ENCODE measurements at places on chromosomes 11 and 22.

- no peak for DNase-seq
Observed at GRCh38 chr22:46675938-46676337, 55.8 kb downstream of the GRAMD4 start.

- peak; percentile 67 for DNase-seq
Observed at GRCh38 chr22:27207907-27208306, 550.5 kb downstream of the MIAT start.

DNA sequence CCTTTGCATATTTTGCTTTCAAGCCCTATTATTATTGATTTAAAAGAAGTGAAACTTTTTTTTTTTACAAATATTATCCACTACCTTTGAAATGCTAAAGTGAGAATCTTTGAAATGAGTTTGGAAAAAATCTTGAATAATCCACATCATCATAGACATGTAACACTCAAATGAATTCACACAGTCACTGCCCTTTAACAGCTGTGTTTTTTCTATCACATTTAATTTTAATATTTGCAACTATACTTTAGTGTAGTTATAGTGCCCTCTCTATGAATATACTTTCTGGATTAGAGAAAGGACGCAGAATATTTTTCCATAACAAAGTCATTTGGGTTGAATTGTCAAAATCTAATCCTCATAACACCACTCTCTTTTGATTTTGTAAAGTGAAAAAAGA lies 37.9 kb upstream of the MTMR2 start:
- DNase-seq: no peak

GRCh38 chr11:59559886-59560285 lies 48.5 kb downstream of the OR4D9 start:
- DNase-seq: no peak

GRCh38 chr11:118437208-118438125 lies 1.2 kb downstream of the KMT2A start:
- peak; percentile 31 for DNase-seq

DNA sequence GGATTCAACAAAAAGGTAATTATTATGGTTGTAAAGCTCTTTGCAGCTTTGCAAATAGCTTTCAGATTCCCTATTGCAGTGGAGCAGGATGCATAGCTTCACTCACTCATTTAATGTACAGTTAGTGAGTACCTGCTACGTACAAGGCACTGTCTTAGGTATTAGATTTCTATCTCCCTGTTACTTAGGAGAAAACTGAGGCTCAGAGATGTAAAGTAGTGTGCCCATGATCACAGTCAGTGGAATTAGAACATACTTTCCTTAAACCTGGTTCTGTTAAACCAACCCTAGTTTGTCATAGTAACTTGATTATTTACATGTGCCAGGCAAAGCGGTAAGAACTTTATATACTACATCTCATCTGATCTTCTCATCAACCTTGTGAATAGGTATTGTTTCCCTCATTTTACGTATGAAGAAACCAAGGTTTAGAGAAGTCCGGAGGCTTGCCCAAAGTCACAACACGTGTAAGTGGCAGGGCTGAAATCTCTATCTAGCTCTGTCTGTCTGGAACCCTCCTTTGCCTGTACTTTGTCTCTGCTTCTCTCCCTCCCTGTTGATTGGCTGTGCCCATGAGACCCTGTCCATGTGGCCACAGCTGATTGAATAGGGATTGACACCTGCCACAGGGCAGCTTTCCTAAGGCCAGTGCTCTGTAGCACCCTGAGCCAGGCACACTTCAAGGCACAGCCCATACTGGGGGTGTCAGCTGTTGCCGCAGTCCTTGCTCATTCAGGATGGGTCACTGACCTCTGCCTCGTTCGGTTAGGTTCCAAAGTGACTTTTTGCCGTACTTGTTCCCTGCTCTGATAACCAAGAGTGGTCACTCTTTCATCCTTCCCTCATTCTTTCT lies 63.8 kb upstream of the PRSS23 start:
- DNase-seq: no peak

GRCh38 chr22:17431179-17431578 lies 61.9 kb downstream of the CECR2 start:
- DNase-seq: no peak

- no peak for DNase-seq
Observed at GRCh38 chr11:92811341-92811740, 158.1 kb upstream of the MTNR1B start.

DNA sequence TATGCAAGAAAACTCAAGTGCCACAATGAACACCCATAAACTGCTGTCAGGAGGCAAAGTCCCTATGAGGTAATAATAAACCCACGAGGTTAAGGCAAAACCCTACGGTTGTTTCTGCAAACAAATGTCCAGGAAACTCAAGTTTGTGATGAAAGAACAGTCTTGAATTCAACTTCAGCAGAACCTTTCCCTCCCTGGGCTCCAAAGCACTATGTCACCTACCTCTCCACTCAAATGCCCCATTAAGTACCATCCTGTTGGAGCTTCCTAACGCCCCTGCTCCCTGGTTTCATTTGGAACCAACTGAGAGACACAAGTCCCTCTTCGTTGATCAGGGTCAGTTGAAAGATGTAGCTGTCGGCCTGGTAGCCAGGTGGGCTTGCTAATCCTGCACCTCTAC lies 2.6 kb upstream of the C11orf91 start:
- no peak for DNase-seq

DNA sequence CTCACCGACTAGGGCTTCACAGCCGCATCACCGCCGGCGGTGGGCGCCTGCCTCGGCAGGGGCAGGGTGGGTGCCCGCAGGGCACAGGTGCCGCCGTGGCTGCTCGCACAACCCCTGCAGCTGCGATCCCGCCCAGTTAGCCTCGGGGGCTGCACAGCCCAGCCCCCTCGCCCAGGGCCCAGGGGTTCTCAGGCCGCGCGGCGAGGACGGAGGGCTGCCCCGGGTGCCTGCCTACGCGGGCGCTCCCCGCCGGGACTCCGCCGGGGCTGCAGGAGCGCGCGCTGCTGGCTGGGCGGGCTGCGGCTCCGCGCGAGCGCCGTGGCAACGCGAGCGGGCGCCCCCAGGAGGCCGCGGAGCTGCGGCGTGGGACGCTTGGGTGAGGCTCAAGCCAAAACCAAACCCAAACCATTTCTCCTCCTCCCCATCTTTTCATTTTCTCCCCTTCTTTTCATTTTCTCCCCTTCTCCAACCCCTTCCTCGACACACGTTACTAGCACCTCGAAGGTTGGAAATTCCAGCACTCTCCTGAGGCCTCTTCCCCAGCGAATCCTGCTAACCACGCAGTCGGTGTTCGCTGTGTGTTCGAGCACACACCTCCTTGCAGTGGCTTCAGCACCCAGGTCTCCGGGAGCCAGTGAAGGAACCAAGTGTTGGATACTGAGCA lies at the start of gene MICAL3:
Gene MICAL3, minus strand, starts transcription at position 286 of the 664 bp plus-strand sequence. CDS start 117,749 bp downstream, outside the sequence.
- peak; percentile 62 for DNase-seq

- DNase-seq: peak; percentile 22
Observed at GRCh38 chr11:132402071-132402684, 1031.8 kb downstream of the NTM start.

DNA sequence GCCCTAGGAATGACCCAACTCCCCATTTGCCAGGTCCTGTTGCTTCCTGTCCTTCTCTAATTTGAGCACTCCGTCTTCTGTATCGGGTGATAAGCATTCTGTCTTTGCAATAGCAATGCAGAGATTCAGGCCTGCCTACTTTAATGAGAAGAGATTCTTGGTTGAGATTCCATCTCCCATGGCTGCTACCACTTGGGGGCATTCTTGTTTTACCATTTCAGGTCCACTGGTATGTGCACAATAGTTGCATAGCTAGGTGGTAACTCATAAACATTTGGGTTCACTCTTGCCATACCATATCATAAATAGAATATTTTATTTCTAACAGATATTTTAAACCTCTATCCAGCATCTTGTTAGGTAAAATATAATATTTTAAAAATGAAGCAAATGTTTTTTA lies 34.4 kb upstream of the CALCB start:
- no peak for DNase-seq

- no peak for DNase-seq
Observed at GRCh38 chr11:27456140-27456794, 16.3 kb downstream of the LGR4 start.

DNA sequence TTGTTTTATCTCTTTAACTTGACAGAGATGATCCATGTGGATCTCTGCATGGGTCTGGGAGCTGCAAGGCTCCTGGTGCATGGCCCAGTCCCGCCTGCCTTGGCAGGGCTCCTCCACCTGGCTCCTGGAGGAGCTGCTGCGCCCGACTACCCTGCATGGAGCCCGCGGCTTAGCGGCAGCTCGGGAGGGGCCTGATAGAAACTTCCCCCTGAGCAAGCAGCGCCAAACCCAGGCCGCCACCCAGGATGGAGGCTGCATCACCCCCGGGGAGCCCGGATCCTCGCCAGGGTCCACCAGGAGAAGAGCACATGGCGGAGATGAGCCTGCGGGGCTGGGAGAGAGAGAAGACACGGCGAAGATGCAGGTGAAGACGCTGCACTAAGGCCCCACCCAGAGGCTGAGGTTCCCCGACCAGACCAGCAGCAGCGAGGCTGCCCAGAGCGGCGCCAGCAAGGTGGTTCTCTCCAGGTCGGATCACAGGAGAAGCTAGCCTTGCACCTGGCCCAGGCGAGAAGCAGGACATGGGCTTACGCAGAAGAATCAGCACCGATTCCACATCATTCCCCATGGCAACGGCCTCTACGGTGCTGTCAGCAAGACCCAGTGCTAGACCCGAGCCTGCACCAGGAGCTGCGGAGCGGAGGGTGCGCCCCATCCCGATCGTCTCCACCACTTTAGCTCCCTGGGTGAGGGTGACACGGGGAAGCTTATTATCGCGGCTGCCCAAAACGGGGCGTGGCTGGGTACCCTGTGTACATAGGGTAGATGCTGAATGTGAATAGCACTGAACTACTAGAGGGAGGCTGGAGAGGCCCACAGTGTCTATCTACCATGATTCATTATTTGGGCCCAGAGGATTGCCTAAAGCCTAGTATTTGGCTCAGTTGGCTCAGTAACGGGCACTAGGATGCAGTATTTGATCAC lies 41.3 kb upstream of the VPREB1 start:
- DNase-seq: no peak

GRCh38 chr11:12089473-12089872 lies 20.9 kb upstream of the MICAL2 start:
- no peak for DNase-seq

- no peak for DNase-seq
Observed at GRCh38 chr11:46604796-46605195, 11.0 kb upstream of the AMBRA1 start.

DNA sequence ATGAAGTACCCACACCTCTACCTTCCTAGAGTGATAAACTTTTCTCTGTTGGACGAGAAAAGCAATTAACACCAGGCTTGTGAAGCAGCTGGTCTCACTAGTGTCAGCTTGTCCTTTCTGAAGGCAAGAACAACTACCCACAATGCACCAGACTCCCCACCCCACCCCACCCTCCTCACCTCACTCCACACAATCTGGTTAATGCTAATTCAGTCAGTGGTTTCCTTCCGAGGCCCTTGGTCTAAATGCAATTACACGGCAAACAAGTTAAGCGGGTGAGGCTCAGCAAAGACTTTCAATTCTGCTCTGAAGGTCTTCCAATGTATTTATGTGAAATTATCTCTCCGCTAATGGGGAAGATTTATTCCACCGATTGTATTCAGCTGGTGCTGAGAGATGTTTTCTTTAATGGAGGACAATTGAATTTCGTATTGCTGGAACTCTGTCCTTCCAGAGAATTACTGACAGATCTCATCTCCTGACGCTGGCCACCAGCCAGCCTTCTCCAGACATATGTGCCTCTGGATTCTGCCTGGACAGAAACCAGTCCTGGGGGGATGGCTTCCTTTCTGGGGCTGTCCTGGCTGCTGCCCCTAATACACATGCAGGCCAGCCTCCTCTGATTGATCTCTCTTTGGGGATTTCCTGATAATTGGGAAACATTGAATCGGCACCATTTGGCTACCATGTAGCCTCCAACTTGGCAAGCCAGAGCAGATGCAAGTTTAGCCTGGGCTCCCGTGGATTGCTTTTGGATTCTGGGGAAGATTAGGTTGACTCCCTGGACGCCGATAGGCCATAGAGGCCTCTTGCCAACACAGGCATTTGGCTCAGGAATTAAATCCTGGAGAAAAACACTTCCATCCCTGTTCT lies 165.8 kb upstream of the NARS2 start:
- DNase-seq: peak; percentile 50

DNA sequence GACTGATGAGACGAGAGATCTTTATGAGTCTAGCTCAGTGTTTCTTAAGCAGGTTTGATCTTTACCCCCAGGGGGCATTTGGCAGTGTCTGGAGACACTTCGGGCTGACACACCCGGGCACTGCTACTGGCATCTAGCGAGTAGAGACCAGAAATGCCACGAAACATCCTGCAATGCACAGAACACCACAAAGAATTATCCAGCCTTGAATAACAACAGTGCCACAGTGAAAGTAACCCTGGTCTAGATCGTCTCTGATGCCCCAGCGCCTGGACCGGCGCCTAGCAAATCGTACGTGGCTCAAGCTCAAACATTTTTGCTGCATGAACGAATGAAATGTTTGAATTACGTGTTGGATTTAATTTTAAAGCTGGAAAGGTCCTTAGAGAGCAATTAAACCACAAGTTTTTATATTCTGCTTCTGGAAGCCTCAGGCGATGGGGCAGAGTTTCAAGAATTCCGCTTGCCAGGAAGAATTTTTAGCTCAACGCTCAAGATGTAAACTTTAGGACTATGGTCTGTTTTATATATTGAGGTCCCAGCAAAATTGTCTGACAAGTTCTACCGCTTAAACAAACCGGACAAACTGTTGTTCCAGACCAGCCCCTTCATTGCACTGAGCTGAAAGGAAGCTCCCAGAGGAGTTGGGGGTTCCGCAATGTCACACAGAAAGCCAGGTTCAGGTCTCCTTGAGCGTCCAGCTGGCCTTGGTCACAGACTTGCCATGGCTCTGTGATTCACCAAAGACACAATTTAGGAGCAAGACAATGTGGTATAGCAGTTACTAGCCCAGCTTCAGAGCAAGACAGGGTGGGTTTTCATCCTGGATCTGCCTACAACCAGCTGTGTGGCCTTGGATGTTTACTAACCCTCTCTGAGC lies 44.2 kb upstream of the SMTN start:
- peak; percentile 81 for DNase-seq

GRCh38 chr11:6320411-6321155 lies at the start of gene CAVIN3:
CAVIN3 (minus strand) TSS chr11:6320501; CDS start chr11:6320476, 25 bp downstream.
- DNase-seq: peak; percentile 83

- no peak for DNase-seq
Observed at GRCh38 chr22:47788461-47788860, 1026.0 kb downstream of the TBC1D22A start.

- no peak for DNase-seq
Observed at GRCh38 chr11:58691675-58692074, 40.1 kb downstream of the GLYAT start.

DNA sequence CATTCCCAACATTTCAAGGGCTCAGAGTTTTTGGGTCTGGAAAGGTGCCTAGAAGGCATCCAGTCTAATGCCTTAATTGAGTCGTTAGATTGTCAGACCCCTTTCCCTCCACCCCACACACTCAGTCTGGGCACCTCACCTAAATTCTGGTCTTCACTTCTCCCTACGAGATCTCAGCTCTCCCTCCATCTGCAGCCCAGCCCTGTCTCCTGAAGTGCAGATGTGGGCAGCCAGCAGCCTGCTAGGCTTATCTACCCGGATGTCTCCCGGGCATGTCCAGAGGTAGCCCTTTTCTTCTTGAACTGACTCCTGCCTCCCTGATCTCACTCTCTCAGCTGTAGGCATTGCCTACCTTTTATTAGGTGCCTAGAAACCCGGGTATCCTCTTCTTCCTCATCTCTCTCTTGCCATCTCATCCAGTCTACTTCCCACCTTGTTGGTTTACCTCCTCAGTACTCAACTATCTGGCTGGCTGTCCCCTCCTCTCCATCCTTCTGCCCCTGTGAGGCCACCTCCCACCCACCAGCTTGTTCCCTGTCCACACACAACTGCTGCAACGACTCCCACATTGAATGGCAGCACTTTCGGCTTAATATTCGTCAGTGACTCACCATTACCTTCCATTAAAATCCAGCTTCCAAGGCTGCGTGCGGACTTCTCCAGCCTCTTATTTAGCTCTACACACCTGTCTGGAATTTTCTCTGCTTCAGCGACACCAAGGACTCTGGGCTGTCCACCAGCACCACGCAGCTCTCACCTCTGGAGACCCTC lies 6.2 kb downstream of the SEPTIN3 start:
- no peak for DNase-seq

All from muscle of back (tissue), 13 donors.